ENCODE measurements at places on chromosomes 16 and 17.

DNA sequence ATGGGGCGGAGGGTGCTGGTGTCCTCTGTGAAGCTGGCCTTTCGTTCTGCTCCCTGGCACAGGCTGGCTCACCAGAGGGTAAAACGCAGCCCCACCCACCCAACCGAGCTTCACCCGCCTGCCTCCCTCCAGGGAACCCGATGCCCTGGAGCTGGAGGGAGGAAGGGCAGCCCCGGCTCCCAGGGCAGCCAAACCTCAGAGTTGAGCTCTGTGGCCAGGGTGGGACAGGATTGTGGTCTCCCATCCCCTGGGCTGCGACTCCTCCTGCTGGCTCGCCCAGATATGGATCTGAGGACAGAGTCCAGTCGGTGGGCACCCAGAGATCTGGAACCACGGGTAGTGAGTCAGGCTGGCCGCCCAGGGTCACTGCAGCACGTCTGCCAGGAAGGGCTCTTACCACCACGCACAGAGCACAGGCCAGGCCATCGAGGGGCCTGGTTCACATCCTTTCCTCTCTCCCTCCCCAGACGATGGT, 42.6 kb upstream of the CHMP6 start:
- DNase-seq, result no peak

DNA sequence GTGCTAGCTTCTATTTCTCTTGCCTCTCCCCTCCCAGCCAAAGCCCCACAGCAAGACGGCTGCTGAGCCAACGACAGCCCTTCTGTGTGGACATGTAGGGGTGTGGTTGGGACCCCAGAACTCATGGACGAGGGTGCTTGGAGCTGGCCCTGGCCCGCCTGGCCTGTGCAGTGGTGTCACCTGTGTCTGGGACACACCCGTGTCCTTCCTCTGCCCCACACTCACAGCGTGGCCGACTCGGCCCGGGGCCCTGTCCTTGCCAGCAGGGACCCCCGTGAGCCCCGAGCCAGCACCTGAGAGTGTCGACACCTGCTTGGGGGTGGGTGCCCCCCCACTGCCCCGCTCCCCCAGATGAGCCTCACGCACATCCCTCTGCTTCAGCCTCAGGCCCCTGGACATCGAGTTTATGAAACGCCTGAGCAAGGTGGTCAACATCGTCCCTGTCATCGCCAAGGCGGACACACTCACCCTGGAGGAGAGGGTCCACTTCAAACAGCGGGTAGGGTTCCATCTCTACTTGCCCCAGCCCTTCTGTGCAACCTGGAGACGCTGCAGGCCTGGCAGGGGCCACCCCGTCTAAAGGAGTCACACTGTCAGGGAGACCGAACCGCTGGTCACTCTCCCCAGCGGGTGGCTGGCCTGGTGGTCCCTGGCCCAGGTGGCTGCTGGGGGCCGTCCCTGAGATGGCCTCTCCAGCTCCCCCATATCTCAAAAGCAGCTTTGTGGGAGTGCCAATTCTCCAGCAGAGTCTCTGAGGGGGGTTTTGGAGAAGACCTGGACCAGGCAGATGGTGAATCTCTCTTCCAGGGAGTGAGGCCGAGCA, 349.8 kb downstream of the SEC14L1 start:
- no peak for DNase-seq

GRCh38 chr17:62388856-62389255, 8.5 kb downstream of the EFCAB3 start:
- no peak for DNase-seq

DNA sequence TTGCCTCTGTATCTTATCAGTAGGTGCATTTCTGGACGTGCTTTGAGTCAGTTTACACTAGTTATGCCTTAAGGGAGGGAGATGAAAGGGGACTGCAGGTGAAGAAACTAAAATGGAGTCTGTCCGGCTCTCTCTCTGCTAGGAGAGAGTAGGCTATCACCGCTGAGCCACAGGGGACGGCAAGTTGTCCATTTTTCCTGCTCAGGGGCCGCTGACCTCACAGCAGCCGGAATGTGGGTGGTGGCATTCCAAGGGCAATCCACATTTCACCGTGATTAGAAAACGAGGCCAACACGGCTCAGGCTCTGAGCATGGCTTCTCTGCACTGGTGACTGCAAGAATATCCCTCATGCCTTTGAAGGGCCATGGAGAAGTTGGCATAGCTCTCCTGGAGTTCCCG, 19.0 kb upstream of the KLHDC4 start:
- DNase-seq, result no peak

- DNase-seq, result no peak
These were observed 58.5 kb upstream of the CREBBP start for GRCh38 chr16:3938843-3939624.

DNA sequence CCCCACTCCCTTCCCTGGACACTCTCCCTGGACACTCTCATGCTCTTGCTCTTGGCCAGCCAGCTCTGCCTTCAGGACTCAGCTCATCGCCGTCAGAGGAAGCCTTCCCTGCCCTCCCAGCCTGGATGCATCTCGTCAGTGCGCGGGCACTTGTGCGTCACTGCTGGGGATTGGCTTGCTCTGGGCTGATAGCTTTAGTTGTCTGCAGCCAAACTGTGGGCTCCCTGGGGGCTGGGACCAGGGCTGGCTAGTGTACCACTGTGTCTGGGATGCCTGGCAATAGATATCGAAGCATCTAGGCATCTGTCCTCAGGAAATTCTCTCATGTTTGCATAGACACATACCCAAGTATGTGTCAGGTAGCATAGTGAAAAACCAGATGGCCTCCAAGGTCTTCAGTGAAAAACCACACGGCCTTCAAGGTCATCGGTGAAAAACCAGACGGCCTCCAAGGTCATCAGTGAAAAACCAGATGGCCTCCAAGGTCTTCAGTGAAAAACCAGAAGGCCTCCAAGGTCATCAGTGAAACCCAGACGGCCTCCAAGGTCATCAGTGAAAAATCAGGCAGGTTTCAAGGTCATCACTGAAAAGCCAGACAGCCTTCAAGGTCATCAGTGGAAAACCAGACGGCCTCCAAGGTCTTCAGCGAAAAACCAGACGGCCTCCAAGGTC, 72.0 kb downstream of the CMIP start:
- DNase-seq, result no peak

GRCh38 chr16:66660422-66661209, 35.9 kb downstream of the CMTM4 start:
- DNase-seq, result peak; percentile 8

GRCh38 chr16:74281300-74281699, 15.3 kb upstream of the PSMD7 start:
- no peak for DNase-seq

DNA sequence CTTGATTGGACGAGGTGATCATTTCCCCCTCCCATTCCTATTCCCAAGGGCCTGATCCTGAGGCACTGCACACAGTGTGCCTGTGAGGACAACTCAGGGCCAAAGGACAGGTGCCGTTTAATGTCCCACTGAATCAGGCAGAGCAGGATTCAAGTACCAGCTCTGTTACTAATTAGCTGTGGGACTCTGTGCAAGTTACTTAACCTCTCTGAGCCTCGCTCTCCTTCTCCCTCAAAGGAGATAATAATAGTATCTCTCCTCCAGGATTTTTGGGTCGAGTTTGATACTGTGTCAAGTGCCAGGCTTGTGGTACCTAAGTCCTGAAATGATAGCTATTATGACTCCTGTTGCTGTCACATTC, 86.8 kb upstream of the NKD1 start:
- DNase-seq, result no peak

- no peak for DNase-seq
These were observed 10.1 kb upstream of the CA4 start for GRCh38 chr17:60139438-60140285.
